ENCODE measurements at places on chromosomes 7 and 10.

DNA sequence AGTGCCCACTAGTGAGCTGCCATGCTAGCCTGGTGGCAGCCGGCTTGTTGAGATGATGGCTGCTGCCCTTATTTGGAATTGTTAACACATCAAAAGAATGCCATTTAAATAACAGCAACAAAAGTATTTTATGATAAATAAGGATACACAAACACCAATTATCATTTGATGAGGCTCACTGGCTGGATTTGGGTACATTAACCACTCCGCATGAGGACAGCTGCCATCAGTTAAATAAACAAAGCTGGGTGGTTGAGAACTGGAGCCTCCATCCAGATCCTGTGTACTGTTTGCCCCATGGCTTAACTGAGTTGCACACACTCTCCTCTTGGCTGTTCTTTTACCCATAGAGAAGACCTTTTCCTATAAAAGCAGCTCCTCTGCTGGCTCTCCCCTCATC lies 103.8 kb downstream of the RGS10 start:
- DNase-seq: no peak

DNA sequence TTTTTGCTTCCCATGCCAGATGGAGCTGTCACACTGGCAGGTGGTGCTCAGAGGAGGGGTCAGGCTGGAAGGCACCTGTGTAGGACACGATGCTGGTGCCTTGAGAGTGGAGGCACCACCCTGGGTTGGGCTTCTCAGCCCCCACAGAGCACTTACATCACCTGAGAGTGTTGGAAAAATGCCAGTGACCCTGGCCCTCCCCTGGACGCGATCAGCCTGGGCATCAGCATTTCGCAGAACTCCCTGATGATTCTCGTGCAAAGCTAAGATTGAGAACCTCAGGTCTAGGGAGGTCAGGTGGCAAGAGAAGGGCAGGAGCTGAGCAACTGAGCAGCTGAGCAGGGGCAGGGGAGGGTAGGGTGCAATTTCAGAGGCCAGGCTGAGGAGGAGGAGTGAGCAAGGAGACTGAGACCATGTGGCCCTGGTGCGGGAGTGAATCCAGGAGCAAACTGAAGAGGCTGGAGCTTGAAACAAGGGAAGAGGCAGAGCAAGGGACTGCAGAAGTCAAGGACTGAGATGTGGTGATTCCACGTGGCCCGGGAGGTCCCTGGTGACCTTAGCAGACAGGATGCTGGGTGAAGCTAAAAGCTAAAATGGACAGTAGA lies 24.7 kb upstream of the GRID1 start:
- no peak for DNase-seq

DNA sequence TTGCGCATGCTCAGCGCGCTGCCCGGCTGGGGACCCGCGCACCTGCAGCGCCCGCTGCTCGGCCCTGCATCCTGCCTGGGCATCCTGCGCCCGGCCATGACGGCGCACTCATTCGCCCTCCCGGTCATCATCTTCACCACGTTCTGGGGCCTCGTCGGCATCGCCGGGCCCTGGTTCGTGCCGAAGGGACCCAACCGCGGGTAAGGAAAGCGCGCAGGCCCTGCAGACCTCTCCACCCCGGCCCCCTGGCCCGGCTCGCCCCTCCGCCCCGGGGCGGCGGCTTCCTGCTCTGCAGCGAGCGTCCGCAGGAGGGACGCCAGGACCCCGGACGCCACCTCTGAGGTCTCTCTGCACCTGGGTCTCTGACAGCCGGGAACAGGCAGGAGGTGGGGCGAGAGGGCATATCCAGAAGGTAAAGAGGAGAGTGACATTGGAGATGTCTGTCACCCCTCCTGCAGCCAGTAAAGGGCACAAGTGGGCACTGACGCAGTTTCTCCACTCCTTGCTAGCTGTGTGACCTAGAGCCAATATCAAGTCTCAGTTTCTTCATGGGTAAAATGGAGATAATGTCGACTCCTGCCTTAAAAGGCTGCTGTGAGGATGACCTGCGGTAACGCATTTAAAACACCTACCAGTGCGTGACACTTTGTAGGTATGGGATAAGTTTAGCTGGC lies 338 bp downstream of the ATP6V0E2 start:
- DNase-seq: no peak

- no peak for DNase-seq
Measured at GRCh38 chr7:28291559-28291958, 111.0 kb upstream of the JAZF1 start.

DNA sequence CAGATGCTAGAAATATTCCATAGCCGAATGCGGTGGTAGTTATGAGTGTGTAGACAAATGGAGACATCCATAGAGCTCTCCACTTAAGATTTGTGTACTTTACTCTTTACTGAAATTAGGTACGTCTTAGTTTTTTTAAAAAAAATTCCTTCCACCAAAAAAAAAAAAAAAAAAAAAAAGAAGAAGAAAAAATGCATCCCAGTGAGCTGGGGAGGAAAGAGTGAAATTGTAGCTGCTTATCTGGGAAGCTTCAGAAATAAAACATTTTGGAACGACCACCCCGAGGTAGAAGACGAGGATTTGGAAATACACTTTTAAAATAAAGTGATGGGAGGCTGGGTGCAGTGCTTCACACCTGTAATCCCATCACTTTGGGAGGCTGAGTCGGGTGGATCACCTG lies 53.8 kb downstream of the RGS10 start:
- DNase-seq: no peak

GRCh38 chr7:111835066-111835465 lies 272.8 kb upstream of the IMMP2L start:
- no peak for DNase-seq

- no peak for DNase-seq
Measured at GRCh38 chr7:130961128-130961601, 227.2 kb upstream of the KLF14 start.

- no peak for DNase-seq
Measured at GRCh38 chr7:55576753-55577152, 4.5 kb upstream of the VOPP1 start.

- DNase-seq: no peak
Measured at GRCh38 chr10:42988517-42989395, 88.1 kb upstream of the RET start.

GRCh38 chr7:137120690-137121089 lies 222.8 kb downstream of the PTN start:
- DNase-seq: no peak

- no peak for DNase-seq
Measured at GRCh38 chr10:95264227-95265051, 26.4 kb downstream of the PDLIM1 start.

- no peak for DNase-seq
Measured at GRCh38 chr10:24303522-24304310, 94.8 kb downstream of the KIAA1217 start.

DNA sequence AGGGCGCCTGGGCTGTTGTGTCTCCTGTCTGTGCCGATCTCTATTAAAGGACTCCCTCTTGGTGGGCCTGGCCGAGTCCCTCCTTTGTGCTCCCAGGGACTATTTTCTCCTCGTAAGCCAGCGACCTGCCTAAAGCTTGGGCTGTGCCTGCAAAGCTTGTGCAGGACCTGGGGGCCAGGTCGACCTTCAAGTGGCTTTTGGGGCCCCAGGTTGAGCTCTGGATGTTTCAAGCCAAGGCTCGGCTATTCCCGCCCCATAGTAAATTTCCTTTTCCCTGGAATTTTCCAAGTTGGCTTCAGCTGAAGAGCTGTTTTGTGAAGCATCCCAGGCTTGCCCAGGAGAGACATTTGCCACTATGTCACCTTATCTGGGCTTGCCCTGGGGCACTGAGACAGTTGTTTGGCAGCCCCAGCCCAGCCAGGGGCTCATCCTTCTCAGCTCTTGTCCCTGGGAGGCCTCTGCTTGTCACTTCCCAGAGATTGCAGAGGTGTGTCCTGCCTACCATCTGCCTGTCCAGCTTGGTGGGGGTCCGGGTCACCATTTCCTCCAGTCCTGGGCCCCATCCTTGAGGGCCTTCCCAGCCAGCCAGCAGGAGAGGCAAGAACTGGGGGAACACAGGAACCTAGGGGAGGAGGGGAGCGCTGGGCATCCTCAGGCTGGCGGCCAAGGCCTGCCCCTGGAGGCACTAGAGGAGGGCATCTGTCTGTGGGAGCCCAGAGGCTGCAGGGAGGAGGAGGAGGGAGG lies 20.2 kb downstream of the ZMIZ2 start:
- no peak for DNase-seq

DNA sequence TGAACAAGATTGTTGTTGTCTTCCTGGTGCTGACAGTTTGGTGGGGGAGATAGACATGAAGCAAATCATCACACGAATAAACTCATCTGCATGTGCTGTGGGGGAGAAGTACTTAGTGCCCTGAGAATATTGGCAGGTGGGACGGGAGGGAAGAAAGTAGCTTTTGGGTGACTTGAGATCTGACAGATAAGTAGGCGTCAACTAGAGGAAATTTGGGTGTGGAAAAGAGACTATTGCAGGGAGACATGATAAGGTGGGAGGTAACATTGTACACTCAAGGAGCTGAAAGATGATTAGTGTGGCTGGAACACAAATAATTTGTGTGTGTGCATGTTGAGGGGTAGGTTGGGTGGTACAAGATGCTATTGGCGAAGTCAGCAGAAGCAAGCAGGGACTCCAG lies 30.1 kb downstream of the CNNM2 start:
- no peak for DNase-seq

GRCh38 chr10:132702601-132703418 lies 83.1 kb downstream of the NKX6-2 start:
- no peak for DNase-seq

DNA sequence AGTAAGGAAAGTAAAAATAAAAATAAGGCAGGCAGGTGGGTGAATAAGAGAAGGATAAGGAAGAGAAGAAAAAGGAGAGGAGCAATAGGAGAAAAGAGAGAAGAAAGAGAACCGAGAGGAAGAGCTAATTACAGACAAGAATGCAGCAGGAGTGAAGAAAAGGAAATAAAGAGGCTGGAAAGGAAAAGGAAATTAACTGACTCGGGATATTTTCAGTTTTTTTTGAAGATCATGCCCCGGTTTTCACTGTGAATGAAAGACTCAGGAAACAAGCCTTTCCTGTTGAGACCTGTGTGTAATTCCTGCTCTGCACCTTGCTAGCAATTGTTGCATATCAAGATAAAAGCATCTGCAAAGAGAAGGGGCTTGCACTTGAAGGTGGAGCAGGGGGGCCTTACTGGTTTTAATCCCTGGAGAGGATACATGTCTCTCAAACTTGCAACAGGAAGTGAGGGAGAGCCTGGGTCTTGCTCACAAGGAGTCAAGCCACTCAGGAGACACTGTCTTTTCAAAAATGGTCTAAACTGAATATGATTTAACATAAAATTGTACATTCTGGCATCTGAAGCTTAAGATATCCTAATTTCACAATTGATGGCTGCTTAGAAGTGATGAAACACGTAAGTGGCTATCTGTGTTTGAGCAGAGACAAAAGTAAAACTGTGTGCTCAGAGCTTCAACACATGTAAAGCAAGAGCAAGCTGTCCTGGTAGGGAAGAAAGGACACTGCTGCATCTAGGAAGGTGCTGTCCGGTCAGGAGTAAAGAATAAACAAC lies 157.6 kb downstream of the FAM107B start:
- no peak for DNase-seq

- no peak for DNase-seq
Measured at GRCh38 chr7:4272141-4272540, 410.0 kb upstream of the FOXK1 start.

DNA sequence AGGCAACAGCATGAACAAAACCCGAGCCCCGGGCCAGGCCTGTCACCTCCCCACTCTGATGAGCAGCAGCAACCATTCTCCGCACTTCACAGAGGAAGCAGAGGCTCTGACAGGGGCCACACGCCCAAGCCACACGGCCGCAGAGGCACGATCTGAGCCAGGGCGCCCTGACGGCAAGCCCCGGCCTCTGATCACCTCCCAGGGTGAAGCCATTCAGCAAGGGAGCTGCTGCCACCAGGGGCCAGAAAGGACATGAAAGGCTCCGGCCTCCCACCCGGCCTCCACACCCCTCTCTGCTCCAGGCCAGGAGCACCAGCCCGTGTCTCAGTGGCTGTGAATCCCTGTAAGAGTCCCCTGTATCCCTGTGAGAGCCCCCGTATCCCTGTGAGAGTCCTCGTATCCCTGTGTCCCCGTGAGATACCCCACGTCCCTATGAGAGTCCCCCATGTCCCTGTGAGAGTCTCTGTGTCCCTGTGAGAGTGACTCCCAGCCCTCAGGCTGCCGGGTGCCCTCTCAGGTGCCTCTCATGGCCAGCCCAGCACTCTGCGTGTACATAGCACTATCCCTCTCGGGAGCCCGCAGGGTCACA lies 187.8 kb downstream of the MAD1L1 start:
- no peak for DNase-seq

DNA sequence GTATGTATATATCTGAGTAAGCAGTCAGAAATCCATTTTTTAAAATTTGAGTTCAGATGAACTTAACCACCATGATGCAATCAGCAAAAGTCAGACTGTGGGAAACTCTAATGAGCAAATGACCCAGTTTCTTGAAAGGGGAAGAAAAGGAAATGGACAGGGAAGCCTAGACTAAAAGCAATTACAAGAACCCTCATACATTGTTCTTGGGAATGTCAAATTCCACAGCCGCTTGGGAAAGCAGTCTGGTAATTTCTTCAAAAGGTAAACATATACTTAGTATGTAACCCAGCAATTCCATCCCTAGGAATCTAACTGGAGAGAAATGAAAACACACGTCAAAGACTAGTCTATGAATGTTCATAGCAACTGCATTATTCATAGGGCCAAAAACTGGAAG lies 16.4 kb upstream of the FOXK1 start:
- no peak for DNase-seq

DNA sequence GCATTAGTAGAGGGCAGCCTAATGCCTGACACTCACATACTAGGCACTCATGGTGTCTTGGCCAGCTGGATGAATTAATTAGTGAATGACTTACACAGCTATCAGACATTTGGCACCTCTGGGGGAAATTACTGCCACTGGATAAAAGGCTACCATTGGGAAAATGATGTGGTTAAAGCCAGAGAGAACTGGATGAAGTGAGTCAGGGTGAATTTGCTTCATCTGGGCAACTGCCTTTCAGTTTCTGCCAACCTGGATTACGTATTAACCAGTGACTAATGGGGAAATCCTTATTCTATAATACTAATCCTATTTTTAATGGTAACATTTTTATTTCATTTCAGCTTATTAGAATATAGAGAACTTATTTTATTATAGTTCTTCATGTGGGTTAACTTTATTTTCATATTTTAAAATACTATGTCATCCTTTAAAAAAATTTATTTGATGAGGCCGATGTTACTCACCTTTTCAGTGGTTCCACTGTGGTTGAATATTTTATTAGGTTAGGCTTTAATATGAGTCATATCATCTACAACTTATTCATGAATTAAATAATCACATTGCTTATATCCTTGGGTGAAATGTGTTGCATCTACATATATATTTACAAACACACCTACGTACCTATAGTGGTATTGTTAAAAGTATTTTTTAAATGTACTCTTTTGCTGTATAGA lies 85.6 kb upstream of the CAPZA2 start:
- DNase-seq: no peak

All from NCI-H1417 treated with DMSO at 0.1 percent for 48 hours (cell line).